Cardiac muscle cell (in vitro differentiated cells and primary cell): ENCODE measurements at places on chromosomes 1 and 21. TPM values are rescaled to one million over a fixed set of nuclear protein-coding genes. Genes with fewer than 3 reads are reported as not detected.

DNA sequence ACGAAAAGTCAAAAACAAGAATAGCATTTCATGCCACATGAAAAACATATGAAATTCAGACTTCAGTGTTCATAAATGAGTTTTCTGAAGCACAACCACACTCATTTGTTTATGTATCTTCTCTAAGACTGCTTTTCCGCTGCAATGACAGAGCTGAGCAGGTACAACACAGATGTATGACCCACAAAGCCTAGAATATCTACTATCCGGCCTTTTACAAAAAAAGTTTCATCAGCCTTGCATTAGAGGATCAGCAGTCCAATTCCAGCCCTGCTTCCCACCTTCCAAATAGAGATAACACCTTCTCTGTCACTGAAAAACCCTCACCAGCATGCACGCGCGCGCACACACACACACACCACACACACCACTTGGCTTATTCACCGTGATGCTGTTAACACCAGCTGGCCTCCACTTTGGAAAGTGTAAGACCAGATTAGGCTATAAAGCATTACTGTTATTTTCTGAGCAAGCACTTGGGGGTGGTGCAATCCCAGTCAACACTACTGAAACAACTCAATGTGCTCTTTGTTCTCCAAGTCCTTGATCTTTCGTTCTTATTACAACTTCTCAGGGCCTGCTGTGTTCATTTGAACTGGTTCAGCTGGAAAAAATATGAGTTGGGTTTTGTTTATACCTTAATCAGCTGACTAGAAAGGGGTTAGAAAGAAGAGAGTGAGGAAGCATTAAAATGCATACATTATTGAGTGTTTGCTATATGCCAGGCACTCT lies 90.0 kb downstream of the GLUL start:
- DNase-seq: peak; percentile 94

The NUDT4B gene
- total RNA-seq: 72.0 and 87.9 TPM in 2 replicates

- DNase-seq: no peak
These were observed 7.0 kb upstream of the GPR88 start for GRCh38 chr1:100530880-100531487.

DNA sequence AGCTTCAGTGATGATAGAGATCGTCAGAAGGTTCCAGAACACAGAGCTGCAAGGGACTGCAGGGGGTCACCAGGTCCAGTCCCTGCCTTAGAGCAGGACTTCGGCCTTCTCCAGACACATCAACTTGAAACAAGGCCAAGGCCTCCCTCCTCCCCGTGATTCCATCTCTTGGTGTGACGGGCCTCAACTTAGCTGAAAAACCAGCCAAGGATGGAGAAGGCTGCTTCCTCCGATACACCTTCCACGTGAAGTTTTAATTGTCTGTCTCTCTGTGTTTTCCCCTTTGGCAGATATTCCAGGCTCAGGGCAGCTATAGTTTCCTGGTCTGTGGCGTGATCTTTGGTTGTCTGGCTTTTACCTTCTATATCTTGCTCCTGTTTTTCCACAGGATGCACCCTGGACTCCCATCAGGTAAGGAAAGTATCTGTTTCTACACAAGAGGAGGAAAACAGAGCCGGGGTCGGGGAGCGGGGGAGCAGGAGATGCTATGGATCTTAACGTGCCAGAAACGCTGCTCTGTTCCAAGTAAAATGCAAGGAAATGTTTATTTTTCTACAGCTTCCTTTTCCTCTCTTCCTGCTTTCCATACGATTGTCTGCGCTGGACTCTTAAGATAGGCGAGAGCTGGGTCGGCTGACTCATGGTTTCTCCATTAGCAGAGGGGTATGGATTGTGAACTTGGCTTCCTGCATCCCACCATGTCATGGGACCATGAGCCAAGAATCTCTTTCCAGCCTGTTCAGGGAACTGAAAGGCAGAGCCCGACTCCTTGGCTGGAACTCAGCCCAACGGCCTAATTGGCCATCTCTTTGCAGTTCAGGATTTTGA lies 32.8 kb downstream of the ELK4 start:
- DNase-seq: peak; percentile 99

DNA sequence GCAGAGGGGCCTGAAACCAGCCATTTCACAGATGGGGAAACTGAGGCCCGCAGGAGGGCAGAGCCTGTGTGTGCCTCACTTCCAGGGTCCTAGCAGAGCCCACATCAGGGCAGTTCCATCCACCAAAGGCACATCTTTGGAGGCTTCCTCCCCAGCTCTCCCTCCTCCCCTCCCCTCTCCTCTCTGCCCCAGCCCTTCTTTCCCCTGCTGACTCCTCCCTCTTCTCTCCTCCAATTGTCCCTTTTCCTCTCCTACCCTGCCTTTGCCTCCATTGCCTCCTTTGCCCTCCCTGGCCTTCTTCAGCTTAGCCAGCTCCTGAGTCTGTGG lies 56.6 kb downstream of the TMEM53 start:
- DNase-seq: no peak

DNA sequence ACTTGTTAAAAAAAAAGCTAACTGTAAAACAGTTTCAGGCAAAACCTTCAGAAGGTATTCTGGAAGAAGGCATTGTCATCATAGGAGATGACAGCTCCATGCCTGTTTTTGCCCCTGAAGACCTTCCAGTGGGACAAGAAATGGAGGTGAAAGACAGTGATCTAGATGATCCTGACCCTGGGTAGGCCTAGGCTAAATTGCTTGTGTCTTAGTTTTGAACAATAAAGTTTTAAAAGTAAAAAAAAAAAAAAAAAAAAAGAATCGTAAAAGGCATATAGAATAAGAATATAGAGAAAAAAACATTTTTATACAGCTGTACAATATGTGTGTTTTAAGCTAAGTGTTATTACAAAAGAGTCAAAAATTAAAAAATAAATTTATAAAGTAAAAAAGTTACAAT lies 106.6 kb upstream of the PLXNA2 start:
- DNase-seq: no peak

The AGTRAP gene
- total RNA-seq: 56.7 and 58.6 TPM in 2 replicates

DNA sequence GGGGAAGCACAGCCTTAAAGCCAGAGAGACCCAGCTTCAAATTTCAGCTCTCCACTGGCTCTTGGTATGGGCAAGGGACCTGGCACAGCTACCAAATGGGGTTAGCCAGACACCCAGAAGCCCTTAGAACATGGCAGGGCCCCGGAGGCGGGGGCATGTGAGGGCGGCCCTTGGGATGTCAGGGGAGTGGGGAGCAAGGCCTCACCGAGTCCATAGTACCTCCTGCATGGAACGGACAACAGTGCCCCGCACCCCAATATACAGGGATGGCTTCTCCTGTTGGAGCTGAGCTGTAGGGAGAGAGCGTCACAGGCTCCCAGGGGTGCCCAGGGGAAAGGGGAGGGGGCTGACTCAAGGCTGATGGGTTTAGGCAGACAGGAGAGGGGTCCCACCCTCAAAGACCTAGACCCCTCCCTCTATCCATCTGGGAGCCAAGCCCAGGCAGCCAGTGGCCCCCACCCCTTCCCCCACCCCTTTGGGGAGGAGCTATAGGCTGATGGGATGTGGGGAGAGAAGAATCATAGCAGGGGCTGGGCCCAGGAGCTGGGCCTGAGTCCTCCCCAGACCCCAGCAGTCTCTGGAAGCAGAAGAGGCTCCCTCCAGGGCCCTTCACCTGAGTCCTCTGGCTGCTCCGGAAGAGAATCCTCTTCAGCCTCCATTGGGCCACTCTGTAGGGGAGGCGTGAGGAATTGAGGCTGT lies 16.5 kb downstream of the SPOCD1 start:
- no peak for DNase-seq

DNA sequence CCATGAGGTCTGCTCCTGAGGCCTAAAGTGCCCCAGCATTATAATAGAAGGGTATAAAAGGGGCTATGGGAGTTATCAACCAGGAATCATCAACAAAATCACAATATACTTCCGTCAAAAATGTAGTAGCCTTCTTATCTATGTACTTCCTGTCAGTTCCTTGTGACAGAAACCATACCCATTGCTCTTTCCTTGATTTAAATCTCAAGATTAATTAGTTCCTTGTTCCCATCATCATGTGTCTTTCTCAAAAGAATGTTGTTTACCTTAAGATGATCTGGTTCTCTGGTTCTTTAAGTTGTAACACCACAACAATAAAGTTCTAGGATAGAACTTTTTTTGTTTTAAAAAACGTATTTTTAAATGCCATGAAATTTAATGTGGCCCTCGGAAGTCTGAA lies 833.3 kb downstream of the LTN1 start:
- no peak for DNase-seq

GRCh38 chr1:72636631-72637030 lies 354.3 kb upstream of the NEGR1 start:
- DNase-seq: peak; percentile 24

The SLC35D1 gene
- total RNA-seq: 9.0 and 13.3 TPM in 2 replicates

GRCh38 chr1:30028939-30029338 lies 694.4 kb downstream of the MATN1 start:
- no peak for DNase-seq

DNA sequence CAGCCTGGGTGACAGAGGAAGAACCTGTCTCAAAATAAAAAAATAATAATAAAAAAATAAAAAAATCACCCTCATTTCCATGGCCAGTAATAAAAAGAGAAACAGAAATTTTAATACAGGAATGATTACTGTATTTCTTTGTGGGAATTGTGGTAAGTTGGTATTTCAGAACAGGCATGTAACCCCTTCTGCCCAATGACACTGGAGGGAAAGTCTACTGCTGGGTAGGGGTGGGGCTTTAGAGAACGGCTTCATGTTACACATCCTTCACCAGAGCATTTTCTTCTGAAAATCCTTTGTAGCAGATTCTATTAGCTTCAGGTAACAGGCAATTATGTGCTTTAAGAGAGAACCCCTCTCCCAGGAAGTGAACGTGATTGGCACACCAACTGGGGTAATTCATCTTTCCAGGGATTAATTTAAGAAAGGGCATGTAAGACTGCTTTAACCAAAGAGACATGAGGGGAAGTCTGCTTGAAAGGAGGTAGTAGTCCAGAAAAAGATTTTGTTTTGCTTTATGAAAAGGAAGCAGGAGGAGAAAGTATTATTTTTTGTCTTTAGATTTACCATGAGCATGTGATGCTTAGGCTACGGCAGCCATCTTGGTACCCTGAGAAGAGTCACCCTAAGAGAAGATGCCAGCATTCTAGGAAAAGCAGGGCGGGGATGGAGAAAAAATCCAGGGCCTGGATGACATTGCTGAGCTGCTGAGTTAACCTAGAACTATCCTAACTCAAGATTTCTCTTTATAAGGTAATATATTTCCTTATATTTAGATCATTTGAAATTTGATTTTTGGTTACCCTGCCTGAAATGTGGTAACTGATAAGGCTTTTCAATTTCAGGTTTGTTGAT lies 57.7 kb upstream of the DPT start:
- no peak for DNase-seq

- no peak for DNase-seq
These were observed 158.0 kb upstream of the CACYBP start for GRCh38 chr1:174841747-174842146.

GRCh38 chr1:185267701-185268100 lies 49.3 kb downstream of the IVNS1ABP start:
- DNase-seq: no peak

- peak; percentile 16 for DNase-seq
These were observed 3.4 kb upstream of the ANGPTL3 start for GRCh38 chr1:62593825-62594394.

The MAN1C1 gene
- total RNA-seq: 85.7 and 118 TPM in 2 replicates

The TMEM200B gene
- 17.6 and 37.6 TPM in 2 replicates for total RNA-seq

The CYP4A22 gene
- not detected in 2 replicates for total RNA-seq
